T-helper 1 cell (primary cell): ENCODE measurements at places on chromosomes 7 and 10.

DNA sequence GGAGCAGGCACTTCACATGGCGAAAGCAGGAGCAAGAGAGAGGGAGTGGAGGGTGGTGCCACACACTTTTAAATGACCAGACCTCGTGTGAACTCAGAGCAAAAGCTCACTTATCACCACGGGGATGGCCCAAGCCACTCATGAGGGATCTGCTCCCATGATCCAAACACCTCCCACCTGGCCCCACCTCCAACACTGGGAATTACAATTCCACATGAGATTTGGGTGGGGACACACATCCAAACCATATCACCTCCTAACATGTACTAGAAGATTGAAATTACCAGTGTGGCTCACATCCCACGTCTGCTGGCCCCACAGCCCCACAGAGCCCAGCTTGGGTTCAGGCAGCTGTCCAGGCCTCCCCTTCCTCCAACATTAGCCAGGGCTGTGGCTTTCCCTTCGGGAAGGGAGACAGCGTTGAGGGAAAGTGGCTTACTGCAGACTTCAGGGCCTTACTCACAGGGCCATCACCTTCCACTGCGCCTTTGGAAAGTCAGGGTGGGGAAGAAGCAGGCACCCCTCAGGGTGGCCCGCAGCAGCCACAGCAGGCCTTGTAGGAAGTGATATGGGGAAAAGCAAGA, 7.7 kb downstream of the DEPP1 start:
- DNase-seq: no peak

GRCh38 chr7:85596827-85597226, 410.0 kb upstream of the SEMA3D start:
- no peak for DNase-seq

DNA sequence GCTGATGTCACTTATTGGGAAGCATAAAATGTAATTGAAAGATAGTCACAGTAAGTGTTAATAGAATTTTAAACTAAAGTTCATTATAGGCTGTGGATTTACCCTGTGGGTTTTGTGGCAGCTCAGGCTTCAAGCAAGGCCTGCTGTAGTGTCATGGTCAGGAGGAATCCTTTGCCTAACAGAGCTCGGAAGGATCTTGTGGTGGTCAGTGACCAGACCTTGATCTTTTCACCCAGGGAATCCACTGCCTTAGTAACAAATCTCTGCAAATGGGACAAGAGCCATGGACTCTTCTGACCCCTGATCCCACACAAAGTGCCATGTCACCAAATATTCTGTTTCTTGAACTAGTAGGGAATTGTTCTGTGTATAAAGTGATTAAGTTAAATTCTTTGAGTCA, 20.6 kb upstream of the HDAC9 start:
- no peak for DNase-seq

- no peak for DNase-seq
Measured at GRCh38 chr10:122113161-122113944, 124.4 kb downstream of the TACC2 start.
